ENCODE measurements at places on chromosomes 16 and 17. TPM values are rescaled to one million over a fixed set of nuclear protein-coding genes. Genes with fewer than 3 reads are reported as not detected.
A peak's percentile ranks its signal among the peaks of the same experiment; 100 is the strongest.

- peak overlapping the region; percentile 91 for H3K27ac ChIP-seq
- DNase-seq = no peak
- no peaks in the 10 kb centered on the region for H3K36me3 ChIP-seq
Measured at GRCh38 chr17:50672831-50673551, 34.7 kb downstream of the ANKRD40 start.

- no peak for DNase-seq
- H3K4me3 ChIP-seq = no peak overlapping the region
- H3K27me3 ChIP-seq = no peaks in the 10 kb centered on the region
- H3K27ac ChIP-seq = no peak overlapping the region
Measured at GRCh38 chr17:53736516-53737240, 86.0 kb upstream of the KIF2B start.

DNA sequence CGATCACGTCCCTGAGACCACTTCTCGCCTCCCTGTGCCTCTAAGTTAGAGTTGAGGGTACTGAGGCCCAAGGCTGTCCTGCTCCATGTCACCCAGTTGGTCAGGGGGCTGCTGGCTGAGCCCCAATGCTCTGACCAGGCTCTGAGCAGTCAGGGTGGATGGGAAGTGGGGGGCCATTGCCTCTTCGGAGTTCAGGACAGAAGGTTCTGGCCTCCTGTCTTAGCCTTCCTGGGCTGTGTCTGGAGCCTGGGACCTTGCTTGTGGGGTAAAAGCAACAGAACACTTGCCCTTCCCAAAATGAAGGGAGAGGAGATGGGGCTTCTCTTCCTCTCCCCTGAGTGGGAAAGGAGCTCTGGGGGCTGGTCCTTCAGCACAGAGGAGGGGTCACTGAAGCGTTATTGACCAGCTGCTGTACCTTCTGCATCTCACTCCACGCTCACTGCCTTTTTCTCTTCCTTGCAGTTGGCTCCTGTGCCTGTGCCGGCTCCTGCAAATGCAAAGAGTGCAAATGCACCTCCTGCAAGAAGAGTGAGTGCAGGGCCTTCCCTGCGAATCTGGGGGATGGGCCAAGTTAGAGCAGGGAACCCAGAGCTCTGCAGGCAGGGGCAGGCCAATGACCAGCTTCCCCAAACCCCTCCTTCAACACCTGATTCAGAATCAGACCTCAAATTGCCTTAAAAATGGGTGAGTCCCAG lies 580 bp downstream of the MT1X start:
- H3K27me3 ChIP-seq = no peaks in the 10 kb centered on the region
- H3K4me1 ChIP-seq = peaks cover 28% of the 10 kb centered on the region
- H3K27ac ChIP-seq = peak overlapping the region; percentile 86
- H3K36me3 ChIP-seq = no peaks in the 10 kb centered on the region

DNA sequence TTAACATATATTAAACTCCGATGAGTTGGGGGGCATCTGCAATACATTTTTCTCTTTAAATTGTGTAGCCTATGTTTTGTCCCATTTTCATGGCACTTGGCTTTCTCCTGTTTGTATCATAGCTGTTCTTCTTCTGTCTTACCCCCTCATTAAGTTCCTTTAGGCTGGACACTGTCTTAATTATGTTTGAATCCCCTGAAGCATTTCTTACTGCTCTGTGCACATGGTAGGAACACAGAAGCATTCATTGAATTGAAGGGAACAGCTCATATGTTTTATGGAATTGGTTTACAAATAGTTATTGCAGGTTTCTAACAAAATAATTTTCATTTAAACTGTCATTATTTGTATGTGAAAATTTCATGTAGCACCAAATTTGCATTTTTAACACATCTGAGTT lies 176.8 kb downstream of the TANC2 start:
- H3K27ac ChIP-seq = no peak overlapping the region
- no peak for DNase-seq
- no peak overlapping the region for H3K4me3 ChIP-seq
- H3K4me1 ChIP-seq = no peaks in the 10 kb centered on the region
- H3K27me3 ChIP-seq = no peaks in the 10 kb centered on the region

DNA sequence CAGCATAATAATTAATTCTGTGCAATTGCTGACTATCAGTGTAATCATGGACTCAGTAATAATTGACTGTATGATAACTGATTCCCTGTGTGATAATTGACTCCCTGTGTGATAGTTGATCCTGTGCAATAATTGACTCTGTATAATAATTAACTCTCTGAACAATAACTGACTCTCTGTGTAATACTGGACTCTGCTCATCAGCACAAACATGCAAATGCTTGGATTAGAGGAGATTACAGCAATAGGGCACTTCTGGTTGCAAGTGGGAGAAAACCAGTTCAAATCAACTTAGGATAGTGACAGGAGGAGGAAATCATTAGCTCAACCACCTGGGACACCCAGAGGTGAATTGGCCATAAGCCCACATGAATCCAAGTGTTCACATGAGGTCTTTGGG lies 582.1 kb downstream of the RBFOX1 start:
- no peak overlapping the region for H3K4me3 ChIP-seq
- H3K27ac ChIP-seq = no peak overlapping the region
- no peak for DNase-seq
- H3K36me3 ChIP-seq = no peaks in the 10 kb centered on the region

- H3K36me3 ChIP-seq = no peaks in the 10 kb centered on the region
- H3K4me1 ChIP-seq = peaks cover 99% of the 10 kb centered on the region
- H3K27ac ChIP-seq = peak overlapping the region; percentile 91
- H3K27me3 ChIP-seq = no peaks in the 10 kb centered on the region
- DNase-seq = no peak
Measured at GRCh38 chr17:40343219-40344119, 21.1 kb downstream of the GJD3 start.

DNA sequence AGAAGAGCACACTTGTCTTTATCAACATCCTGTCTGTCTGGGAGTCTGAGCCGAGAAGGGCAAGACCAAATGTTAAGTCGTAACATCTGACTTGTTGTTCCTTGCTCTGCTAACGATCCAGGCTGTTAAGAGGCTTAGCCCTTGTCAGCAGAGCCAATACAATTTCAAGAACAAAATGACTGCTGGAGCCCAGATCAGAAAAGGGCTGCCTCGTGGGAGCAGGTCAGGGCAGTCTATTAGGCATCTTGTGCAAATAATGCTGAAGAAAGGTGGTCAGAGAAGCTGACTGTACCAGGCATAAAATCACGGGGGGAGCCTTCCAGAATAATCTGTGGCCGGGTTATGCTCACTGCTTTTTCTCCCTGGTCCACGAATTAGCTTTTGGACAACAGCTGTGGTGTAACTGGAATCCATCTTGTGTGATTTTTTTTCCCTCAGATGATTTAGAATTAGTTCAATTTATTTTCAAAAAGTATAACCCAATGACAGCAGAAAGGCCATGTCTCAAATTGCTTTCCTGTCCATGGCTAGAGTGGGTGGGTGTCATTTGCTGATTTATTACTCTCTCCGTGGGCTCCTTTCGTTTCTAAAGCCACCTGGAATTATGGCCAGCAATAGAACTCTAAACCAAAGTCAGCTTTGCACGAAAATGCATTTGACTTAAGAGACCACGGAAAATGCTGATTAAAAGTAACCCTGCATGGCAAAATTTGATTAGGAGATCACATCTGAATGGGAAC lies 221.1 kb upstream of the HSBP1 start:
- H3K27ac ChIP-seq = no peak overlapping the region
- no peak for DNase-seq
- H3K4me3 ChIP-seq = no peak overlapping the region
- no peaks in the 10 kb centered on the region for H3K36me3 ChIP-seq
- H3K4me1 ChIP-seq = no peaks in the 10 kb centered on the region
- H3K27me3 ChIP-seq = no peaks in the 10 kb centered on the region

- no peak overlapping the region for H3K4me3 ChIP-seq
- peaks cover 8% of the 10 kb centered on the region for H3K4me1 ChIP-seq
- H3K27me3 ChIP-seq = no peaks in the 10 kb centered on the region
Measured at GRCh38 chr16:81925016-81925415, 86.3 kb downstream of the SDR42E1 start.

DNA sequence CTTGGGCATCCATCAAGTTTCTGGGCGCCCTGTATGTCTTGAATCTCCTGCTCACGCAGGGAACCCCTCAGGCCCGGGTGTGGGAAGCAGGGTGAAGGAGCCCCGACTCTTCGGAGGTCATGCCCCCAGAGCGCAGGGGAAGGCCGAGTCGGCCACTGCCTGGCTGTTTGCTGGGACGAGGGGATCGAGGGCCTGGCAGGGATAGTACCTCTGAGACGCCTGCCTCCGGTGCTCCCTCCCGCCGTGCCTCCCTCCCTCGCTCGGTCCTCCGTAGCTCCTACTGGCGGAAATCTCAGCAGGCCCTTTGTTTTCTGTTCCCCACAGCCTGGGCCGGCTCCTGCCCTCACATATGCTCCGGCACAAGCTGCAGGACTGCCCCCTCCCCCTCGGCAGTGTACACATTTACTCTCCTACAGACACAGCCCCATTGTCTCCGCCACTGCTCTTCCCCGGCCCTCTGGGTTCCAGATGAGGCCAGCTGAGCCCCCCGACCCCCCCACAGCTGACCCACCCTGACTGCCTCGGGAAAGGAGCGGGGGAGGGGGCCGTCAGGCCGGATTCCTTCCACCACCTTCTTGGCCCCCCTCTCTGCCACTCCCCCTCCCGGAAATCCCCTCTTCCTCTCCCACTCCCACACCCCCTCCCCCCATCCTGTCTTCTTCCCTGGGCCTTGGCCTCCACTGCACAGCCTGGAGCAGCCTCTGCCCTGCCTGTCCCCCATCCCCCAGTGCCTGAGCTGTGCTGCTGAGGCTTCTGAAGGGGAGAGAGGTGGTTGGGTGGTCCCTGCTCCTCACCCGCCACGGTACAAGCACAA lies 1.4 kb downstream of the TRAF4 start:
- peaks cover 22% of the 10 kb centered on the region for H3K36me3 ChIP-seq
- DNase-seq = no peak
- no peaks in the 10 kb centered on the region for H3K27me3 ChIP-seq
- peak overlapping the region; percentile 56 for H3K4me3 ChIP-seq
- peaks cover 61% of the 10 kb centered on the region for H3K4me1 ChIP-seq

DNA sequence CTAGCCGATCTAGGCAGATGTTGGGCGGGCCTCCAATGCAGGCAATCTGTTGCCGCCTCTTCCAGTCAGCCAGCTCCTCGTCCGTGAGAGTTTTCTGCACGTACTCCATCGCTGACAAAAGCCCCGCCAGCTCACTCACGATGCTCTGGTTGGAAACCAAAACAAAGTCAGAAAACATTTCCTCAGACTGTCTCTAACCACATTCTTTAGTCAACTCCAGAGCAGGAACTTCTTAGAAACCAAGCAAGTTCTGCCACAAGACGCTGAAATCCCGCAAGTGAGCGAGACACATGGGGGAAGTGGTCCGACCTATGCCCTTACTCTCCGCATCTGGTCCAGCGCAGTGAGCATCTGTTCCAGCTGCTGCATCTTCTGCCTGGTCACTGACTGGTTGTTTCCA lies 49.1 kb downstream of the STAT5A start:
- no peak for DNase-seq
- no peaks in the 10 kb centered on the region for H3K4me1 ChIP-seq
- no peak overlapping the region for H3K27ac ChIP-seq
- peaks cover 94% of the 10 kb centered on the region for H3K36me3 ChIP-seq

DNA sequence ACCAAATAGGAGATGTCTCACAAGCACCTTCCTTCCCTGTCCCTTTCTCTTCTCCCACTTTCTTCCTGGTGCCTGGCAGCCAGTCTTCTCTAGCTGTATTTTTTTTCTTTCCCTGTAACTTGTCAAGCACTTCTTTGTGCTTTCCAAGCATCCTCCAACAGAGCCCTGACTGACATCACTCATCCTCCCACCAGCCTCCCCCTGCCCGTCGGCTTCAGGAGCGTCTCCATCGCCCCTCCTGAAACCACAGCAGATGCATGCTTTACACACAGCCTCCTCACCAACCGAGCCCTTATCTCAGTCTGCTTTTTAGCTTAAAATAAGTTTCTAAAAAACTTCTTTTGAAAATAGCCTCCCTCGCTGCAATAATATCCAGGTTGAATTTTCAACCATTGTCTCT lies 268.7 kb upstream of the CDH5 start:
- H3K4me3 ChIP-seq = no peak overlapping the region
- H3K27me3 ChIP-seq = no peaks in the 10 kb centered on the region
- DNase-seq = no peak

DNA sequence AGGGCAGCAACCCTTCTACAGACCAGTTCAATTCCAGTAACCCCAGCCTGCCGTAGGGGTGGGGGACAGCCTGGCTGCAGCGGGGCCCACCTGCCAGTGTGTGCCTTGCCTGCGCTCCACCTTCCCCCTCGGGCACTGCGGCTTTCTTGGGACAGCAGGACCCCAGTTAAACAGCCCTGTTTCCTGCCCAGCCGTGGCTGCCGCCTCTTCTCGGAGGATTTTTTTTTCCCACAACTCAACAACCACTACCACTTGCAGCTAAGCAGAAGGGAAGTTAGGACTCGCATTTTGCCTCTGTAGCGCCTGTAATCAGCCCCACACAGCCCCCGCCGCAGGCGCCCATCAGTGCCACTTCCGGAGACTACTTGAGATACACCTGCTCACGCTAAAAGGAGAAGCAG lies 76.1 kb downstream of the RAI1 start:
- H3K36me3 ChIP-seq = no peaks in the 10 kb centered on the region
- no peak overlapping the region for H3K4me3 ChIP-seq
- peaks cover 13% of the 10 kb centered on the region for H3K4me1 ChIP-seq
- H3K27ac ChIP-seq = no peak overlapping the region
- no peak for DNase-seq

- no peaks in the 10 kb centered on the region for H3K27me3 ChIP-seq
- DNase-seq = no peak
- no peaks in the 10 kb centered on the region for H3K36me3 ChIP-seq
- H3K27ac ChIP-seq = peak overlapping the region; percentile 35
Measured at GRCh38 chr17:49748223-49748622, 15.7 kb downstream of the FAM117A start.

GRCh38 chr17:21400816-21401593 lies 24.8 kb downstream of the KCNJ12 start:
- DNase-seq = no peak
- H3K4me1 ChIP-seq = peaks cover 15% of the 10 kb centered on the region
- H3K36me3 ChIP-seq = no peaks in the 10 kb centered on the region
- no peak overlapping the region for H3K4me3 ChIP-seq
- no peaks in the 10 kb centered on the region for H3K27me3 ChIP-seq

CCL23 gene
- total RNA-seq = 3.4 TPM

HCRT gene
- total RNA-seq = not detected

DBF4B gene
- total RNA-seq = 2.6 TPM

IQCK gene
- 2.2 TPM for total RNA-seq

CD300H gene
- total RNA-seq = not detected

CRYBA1 gene
- total RNA-seq = not detected

Measured in esophagus squamous epithelium (tissue), 5 donors.